H1 (cell line): ENCODE measurements at places on chromosomes 5 and 9. TPM values are rescaled to one million over a fixed set of nuclear protein-coding genes. Genes with fewer than 3 reads are reported as not detected.

DNA sequence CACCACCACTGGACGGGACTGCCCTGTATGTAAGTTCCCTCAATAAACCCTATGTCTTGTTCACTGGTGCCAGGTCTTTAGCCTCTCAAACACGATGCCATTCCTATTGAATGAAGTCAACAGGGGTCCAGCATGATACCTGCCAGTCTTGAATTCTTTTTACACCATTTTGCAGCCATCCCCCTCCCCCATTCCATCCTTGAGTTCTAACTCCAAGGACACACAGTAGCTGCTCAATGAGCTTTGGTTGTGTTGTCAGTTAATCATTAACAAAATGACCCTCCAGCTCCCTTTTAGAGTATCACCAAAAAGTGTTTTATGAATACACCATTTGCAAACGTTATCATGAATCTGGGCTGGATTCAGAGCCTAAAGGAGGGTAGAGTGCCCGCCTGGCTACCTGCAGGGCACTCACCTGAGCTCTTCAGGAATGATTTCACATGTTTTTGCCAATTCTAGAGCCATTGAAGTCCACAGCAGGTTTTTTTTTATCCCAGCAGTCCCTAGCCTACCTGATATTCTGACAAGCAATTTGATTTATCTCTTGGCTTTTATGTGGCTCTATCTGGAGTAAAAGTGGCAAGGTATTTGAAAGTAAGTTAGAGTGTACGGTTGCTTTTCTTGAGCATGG, 271.8 kb downstream of the SMARCA2 start:
- peaks cover 5% of the 10 kb centered on the region; the same call in 1 of the 2 replicates for H3K4me1 ChIP-seq
- H3K27ac ChIP-seq: no peak overlapping the region
- no peak for DNase-seq
- no peak overlapping the region for H3K4me3 ChIP-seq

DNA sequence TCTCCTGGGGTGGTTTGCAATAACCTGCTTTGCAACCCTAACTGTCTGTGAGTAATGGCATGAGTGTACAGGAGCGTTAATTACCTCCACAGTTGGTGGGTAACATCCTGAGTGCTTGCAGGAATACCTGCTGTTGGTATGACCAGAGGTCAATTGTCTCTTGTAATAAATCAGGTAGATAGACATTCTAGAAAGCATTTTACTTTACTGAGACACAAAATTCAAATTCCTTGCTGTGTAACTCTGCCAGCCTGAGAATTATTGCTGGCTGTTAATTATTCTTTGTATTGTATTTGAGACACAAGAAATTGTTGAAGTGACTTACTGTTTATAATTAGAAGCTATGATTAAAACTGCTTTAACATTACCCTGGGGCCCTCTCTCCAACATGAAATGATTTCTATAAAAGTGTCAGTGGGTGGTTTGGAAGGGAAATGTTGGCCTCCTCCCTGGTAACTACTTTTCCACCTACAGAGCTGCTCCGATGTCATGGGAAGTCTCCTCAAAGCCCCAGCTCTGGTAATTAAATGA, 150.8 kb upstream of the ADCY2 start:
- H3K27ac ChIP-seq: no peak overlapping the region
- H3K36me3 ChIP-seq: no peaks in the 10 kb centered on the region
- H3K4me1 ChIP-seq: no peaks in the 10 kb centered on the region
- H3K27me3 ChIP-seq: no peaks in the 10 kb centered on the region

- no peak overlapping the region for H3K4me3 ChIP-seq
- H3K27ac ChIP-seq: no peak overlapping the region
- DNase-seq: no peak
- no peaks in the 10 kb centered on the region for H3K4me1 ChIP-seq
- no peaks in the 10 kb centered on the region for H3K27me3 ChIP-seq
- no peaks in the 10 kb centered on the region for H3K36me3 ChIP-seq
Measured at GRCh38 chr5:124007675-124008398, 495.9 kb downstream of the CSNK1G3 start.

GFRA3 gene
- 0.88 and 1.2 TPM in 2 replicates for total RNA-seq

C5orf58 gene
- total RNA-seq: 1.4 and 1.6 TPM in 2 replicates

DNA sequence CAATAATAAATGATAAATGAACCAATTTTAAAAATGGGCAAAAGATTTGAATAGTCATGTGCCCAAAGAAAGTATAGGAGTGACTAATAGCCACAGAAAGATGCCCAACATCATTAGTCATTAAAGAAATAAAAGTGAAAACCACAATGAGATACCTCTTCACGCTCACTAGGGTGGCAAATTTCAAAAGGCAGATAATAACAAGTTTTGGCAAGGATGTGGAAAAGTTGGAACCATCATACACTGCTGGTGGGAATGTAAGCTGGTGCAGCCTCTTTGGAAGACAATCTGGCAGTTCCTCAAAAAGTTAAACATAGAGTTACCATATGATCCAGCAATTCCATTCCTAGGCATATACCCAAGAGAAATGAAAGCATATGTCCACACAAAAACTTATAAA, 1819.8 kb downstream of the MAT2B start:
- no peaks in the 10 kb centered on the region for H3K4me1 ChIP-seq
- no peaks in the 10 kb centered on the region for H3K36me3 ChIP-seq
- no peak overlapping the region for H3K4me3 ChIP-seq
- H3K27me3 ChIP-seq: no peaks in the 10 kb centered on the region
- no peak for DNase-seq
- no peak overlapping the region for H3K27ac ChIP-seq

SLC34A1 gene
- total RNA-seq: not detected in 2 replicates

DNA sequence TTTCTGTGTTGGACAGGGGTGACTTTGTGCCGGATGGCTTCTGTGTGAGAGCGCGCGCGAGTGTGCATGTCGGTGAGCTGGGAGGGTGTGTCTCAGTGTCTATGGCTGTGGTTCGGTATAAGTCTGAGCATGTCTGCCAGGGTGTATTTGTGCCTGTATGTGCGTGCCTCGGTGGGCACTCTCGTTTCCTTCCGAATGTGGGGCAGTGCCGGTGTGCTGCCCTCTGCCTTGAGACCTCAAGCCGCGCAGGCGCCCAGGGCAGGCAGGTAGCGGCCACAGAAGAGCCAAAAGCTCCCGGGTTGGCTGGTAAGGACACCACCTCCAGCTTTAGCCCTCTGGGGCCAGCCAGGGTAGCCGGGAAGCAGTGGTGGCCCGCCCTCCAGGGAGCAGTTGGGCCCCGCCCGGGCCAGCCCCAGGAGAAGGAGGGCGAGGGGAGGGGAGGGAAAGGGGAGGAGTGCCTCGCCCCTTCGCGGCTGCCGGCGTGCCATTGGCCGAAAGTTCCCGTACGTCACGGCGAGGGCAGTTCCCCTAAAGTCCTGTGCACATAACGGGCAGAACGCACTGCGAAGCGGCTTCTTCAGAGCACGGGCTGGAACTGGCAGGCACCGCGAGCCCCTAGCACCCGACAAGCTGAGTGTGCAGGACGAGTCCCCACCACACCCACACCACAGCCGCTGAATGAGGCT, at the start of gene ADRB2:
Gene ADRB2, plus strand, starts transcription at position 559 of the 686 bp plus-strand sequence. CDS start 221 bp downstream, outside the sequence.
- no peaks in the 10 kb centered on the region for H3K36me3 ChIP-seq
- peak; percentile 80 for DNase-seq
- H3K27ac ChIP-seq: no peak within 1 kb of the TSS
- H3K27me3 ChIP-seq: peaks cover 14% of the 10 kb centered on the region
- H3K4me3 ChIP-seq: peak within 1 kb of the TSS; percentile 75

DNA sequence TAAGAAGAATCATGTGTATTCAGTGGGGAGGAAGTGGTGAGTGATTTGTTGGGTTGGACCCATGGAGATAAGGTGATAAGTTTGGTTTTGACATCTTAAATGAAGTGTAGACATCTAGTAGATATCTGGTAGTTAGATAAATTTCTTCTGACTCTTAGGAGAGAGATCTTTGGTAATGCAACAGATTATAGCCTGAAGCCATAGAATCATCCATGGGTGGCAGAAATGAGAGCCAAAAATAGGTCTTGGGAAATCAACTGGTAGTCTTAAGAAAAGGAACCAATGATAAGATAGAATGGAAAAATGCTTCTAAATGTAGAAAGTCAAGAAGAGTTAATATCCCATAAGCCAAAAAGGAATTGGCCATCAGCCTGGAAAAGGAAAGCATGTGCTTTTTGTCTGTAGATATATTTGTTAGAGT, 532.7 kb upstream of the GRAMD2B start:
- no peaks in the 10 kb centered on the region for H3K36me3 ChIP-seq
- no peaks in the 10 kb centered on the region for H3K27me3 ChIP-seq
- no peak for DNase-seq
- no peak overlapping the region for H3K27ac ChIP-seq
- H3K4me3 ChIP-seq: no peak overlapping the region
- no peaks in the 10 kb centered on the region for H3K4me1 ChIP-seq

GRCh38 chr5:135393229-135393628, 5.8 kb downstream of the MACROH2A1 start:
- H3K27me3 ChIP-seq: peaks cover 6% of the 10 kb centered on the region
- DNase-seq: no peak
- H3K27ac ChIP-seq: no peak overlapping the region
- H3K4me3 ChIP-seq: no peak overlapping the region
- 0 out of 2 replicates have a peak, but pooled peaks cover 12% of the 10 kb centered on the region for H3K4me1 ChIP-seq

KIF4B gene
- 0.08 and 0.15 TPM in 2 replicates for total RNA-seq

SLC25A25 gene
- 16.8 and 18.5 TPM in 2 replicates for total RNA-seq

- H3K4me3 ChIP-seq: no peak overlapping the region
- H3K4me1 ChIP-seq: 0 out of 2 replicates have a peak, but pooled peaks cover 3% of the 10 kb centered on the region
- no peaks in the 10 kb centered on the region for H3K36me3 ChIP-seq
- no peak overlapping the region for H3K27ac ChIP-seq
- no peaks in the 10 kb centered on the region for H3K27me3 ChIP-seq
Measured at GRCh38 chr5:126799780-126800179, 22.8 kb downstream of the LMNB1 start.

GRCh38 chr5:40689438-40689837, 9.7 kb downstream of the PTGER4 start:
- H3K4me3 ChIP-seq: no peak overlapping the region
- H3K27me3 ChIP-seq: no peaks in the 10 kb centered on the region
- no peaks in the 10 kb centered on the region for H3K36me3 ChIP-seq
- DNase-seq: no peak
- H3K27ac ChIP-seq: no peak overlapping the region
- no peaks in the 10 kb centered on the region for H3K4me1 ChIP-seq

CDC20B gene
- total RNA-seq: not detected in 2 replicates

DNA sequence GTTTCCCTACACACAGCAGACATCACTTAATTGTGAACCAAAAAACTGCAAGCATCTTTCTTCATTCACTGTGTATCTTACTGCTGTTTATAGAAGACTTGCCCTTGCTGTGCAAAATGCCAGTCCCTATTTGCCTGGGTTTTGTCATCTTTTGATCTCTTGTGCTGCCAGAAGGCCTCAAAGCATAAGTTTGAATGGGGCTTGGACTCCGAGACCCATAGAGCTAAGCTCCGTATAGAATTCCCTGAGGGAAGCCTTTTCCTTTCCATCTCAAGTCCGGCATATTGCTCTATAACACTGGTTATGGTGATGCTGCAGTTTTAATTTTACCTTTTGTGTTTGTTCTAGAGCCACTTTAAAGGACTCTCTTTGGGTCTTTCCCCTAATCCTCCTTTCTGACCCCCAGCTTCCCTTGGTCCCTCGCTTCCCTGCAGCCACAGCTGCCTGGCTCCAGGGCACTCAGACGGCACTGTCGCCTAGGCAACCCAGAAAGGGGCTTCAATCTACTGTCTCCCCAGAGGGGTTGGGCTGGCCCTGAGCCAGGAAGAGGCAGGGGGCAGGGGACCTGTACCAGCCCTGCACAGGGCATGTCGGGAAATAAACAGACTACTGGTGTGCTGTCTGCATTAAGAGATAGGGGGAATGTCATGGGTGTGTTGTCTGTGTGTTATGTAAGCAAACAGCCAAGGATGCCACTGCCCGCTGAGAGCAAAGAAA, 73.4 kb upstream of the MELK start:
- H3K27me3 ChIP-seq: no peaks in the 10 kb centered on the region
- H3K4me1 ChIP-seq: no peaks in the 10 kb centered on the region
- H3K36me3 ChIP-seq: no peaks in the 10 kb centered on the region
- H3K4me3 ChIP-seq: no peak overlapping the region
- H3K27ac ChIP-seq: no peak overlapping the region

DNA sequence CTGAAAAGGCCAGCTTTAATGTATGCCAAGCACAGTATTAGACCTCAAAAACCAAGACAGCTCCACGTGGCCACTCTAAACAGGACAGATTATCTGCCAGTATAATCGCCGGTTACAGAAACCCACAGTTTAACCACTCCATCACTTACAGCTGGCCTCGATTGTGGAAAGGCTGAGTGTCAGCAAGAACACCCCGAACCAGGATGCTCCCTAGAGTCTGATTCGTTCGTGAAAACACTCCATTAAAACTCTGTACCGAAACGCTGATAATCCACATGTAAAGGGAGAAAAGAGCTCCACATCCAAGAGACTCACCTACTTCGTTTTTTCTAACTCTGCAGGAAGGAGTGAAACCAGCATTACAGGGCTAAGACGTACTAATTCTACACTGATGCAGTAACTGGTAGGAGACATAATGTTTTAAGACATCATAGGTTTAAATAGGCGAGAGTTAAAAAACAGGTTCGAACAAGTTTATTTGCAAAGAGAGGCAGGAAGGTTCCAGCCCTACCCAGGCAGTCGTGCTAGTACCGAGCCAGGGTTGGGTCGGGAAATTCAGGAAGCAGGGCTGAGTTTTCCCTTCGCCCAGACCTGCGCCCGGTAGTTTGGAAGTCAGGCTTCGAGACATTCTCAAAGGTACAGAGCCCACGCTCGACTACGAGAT, 949 bp downstream of the SERINC5 start:
- H3K27me3 ChIP-seq: no peaks in the 10 kb centered on the region
- H3K27ac ChIP-seq: no peak overlapping the region
- peak overlapping the region; percentile 79 for H3K4me3 ChIP-seq
- DNase-seq: no peak
- H3K4me1 ChIP-seq: peaks cover 31% of the 10 kb centered on the region
- no peaks in the 10 kb centered on the region for H3K36me3 ChIP-seq
